ENCODE measurements at places on chromosomes 2 and 18. TPM values are rescaled to one million over a fixed set of nuclear protein-coding genes. Genes with fewer than 3 reads are reported as not detected.

LHCGR gene
- not detected for total RNA-seq

EPB41L3 gene
- 14.4 TPM for total RNA-seq

DNA sequence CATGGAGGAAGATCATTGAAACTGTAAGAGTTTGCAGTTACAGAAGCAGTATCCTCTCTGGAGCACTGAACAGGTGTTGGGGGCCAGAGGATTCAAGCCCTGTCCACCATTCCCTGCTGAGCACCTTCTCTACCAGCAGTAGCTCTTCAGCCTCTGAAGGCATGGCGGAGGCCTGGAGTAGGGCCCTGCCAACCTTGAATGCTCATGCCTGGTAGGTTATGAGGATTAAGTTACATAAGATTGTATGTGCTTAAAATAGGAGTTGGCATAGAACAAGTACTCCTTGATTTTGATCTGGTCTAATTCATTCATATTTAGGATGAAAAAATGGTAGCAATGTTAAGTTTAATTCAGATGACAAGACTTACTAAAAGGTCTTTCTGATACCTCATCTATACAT lies 40.2 kb downstream of the FMNL2 start:
- no peak overlapping the region for H3K27ac ChIP-seq
- no peak overlapping the region for H3K4me3 ChIP-seq
- H3K27me3 ChIP-seq = no peaks in the 10 kb centered on the region
- H3K4me1 ChIP-seq = peaks cover 2% of the 10 kb centered on the region
- no peaks in the 10 kb centered on the region for H3K36me3 ChIP-seq

DNA sequence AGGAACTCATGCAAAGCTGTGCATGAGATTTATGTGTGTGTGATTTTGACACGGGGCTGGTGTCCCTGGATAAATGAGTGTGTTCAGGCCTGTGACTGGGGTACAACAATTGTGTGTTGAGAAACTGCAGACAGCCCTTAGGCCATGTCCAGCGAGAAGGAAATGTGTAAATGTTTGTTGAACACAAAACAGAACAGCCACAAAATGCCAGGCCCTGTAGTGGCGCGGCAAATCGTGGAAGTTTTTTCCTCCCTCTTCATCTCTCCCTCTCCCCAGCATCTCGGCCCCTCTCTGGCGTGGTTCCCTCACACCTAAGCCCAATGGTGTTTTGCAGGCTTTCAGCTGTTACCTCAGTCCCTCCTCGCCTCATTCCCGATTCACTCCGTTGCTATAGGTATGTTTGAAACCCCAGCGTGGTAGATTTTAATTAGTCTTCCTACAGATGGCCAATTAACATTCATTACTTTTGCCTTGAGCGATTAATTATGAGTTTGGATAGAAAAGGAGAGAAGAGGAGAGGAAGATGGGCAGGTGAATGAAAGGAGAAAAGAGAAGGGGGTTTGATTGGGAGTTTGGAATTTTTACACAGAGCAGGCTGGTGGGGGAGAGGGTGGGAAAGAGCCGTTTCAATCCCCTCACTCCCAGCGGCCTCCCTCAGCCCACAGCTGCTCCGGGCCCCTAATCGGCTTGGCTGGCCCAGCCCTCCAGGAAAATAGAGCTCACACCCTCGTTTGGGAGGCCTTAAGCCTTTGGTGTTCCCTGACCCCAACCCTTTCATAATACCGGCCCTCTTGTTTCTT lies 10.8 kb downstream of the SPR start:
- DNase-seq = no peak
- H3K4me1 ChIP-seq = peaks cover 13% of the 10 kb centered on the region
- no peaks in the 10 kb centered on the region for H3K36me3 ChIP-seq
- H3K4me3 ChIP-seq = no peak overlapping the region
- H3K27ac ChIP-seq = no peak overlapping the region

DNA sequence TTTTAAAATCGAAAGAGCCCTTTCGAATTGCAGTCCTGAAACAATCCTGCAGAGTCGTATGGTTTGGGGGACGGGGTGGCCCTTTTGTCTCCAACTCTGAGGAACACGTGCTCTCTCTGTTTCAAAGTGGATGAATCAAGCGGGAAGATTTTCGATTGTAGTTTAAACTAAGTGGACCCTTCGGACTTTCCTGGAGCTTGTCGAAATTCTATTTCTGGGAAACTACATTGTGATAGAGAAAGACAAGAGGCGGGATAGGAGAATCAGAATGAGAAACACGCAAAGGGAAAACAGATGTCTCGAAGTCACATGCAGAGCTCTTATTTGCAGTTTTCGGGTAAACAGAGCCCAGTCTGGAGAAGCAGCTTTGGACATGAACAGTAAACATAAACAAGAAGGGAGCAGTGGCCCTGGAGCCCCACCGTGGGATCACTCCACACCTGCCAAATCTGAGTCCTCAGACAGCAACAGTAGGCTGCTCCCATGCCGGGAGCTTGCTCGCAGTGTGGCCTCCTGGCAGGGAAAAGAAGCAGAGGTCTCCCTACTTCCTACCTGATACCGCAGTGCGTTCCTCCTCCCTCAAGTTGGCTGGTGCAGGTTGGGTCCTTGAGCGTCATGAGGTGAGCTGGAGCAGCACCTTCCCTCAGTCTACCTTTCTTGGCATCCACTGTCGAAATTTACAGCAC lies 202.4 kb downstream of the SLC4A3 start:
- H3K27ac ChIP-seq = no peak overlapping the region
- no peaks in the 10 kb centered on the region for H3K27me3 ChIP-seq
- H3K36me3 ChIP-seq = no peaks in the 10 kb centered on the region
- no peak for DNase-seq
- H3K4me3 ChIP-seq = no peak overlapping the region

Data from suprapubic skin (tissue), 4 donors.